ENCODE measurements at places on chromosomes 5 and 9.

DNA sequence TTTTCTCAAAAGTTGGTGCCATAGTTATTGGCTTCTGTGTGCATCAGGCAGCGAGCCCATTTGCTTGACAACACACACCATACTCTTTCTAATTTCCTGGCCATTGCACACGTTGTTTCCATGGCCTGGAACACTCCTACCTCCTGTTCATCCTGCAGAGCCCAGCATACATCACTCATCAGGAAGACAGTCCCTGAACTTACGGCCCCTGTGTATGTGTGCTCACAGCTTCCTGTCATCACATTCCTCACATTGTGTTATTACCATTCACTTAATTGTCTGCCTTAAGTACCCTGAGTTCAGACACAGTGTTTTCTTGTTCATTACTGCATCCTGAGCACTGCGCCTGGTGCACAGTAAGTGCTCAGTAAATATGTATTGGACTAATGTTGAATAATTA is 355.9 kb downstream of the PRELID2 start:
- no peak for DNase-seq

GRCh38 chr9:33794560-33794959 is 801 bp upstream of the PRSS3 start:
- no peak for DNase-seq

- no peak for DNase-seq
Observed at GRCh38 chr9:76887003-76887821, 18.7 kb downstream of the PRUNE2 start.

DNA sequence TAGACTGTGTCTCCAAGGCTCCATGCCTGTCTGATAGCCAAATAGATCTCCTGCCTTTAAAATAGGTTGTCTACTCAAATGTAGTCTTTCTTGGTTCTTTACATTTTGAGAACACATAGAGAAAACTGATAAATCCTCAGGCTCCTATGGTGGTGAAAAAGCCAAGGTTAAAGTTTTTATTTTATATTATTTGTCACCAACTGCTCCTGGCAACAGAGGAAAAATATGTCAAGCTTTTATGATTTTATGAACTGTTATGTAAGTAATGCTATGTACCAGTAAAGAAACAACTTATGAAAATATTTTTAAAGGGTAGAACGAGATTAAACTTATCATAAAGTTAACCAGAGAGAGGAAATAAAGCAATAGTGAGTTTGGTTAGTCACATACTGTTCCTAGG is 222.8 kb downstream of the NR2F1-AS1 start:
- no peak for DNase-seq

- DNase-seq, result no peak
Observed at GRCh38 chr9:112531666-112532282, 45.1 kb downstream of the KIAA1958 start.

DNA sequence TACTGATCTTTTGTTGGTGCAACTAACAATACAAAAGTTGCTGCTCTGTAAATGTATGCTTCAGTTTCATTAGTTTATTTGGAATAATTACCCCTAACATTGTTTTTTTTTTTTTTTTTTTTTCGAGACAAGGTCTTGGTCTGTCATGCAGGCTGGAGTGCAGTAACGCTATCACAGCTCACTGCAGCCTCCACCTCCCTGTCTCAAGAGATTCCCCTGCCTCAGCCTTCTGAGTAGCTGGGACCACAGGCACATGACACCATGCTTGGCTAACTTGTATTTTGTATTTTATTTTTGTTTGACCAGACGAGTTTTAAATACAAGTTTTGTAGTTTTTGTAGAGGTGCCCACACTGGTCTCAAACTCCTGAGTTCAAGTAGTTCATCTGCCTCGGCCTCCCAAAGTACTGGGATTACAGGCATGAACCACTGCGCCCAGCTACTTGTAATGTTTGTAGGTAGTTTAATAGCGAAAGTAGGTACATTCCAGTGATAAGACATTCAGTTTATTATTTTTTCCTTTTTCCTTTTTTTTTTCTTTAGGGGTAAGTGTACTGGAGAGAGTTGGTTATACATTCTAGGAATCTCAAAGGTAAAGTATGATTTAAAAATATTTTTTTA is 6.9 kb downstream of the GAPVD1 start:
- no peak for DNase-seq

DNA sequence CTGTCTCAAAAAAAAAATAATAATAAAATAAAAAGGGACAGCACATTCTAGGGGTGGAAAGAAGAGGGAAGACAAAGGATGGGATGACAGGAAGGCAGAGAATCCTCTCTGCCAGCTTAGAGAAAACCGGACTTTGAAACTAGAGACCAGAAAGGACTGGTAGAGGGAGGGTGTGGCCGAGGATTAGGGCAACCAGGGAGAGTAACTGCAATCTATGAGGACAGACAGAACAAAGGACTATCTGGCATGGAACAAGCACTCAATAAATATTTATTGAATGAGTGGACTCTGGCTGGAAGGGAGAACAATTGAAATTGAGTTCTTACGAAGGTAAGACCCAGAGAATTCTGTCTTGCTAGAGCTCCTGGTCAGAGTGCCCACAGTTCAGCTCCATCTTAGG is 2.4 kb downstream of the GBA2 start:
- DNase-seq, result peak; percentile 25

DNA sequence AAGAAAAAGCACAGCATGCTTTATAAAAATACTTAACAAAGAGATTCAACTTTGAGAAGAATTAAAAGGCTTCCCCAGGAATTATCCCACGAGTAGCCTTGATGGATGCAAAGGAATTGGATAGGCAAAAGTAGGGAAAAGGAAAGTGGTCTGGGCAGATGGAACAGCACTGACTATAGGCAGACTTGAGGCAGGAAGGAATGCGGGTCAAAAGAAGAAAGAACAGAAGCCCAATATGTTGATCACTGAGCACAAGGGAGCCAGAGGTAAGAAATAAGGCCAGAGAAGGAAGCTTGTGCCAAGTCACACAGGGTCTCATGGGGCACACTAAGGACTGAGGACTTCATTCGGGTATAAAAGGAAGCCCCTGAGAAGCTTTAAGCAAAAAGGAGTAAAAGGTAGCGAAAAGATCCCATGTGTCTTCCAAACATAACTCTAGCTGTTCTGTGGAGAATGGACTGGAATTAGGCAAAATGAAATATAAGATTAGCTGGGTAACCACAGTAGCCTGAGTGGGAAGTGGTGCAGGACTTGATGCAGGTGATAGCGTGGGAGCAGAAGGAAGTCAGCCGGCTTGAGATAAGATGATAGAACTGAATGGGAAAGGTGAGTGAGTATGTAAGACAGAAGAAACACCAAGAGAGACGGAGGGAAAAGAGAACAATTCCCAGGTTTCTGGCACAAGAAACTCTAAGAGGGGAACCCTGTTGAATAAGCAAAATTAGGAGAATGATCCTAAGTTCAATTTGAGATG is 106.6 kb downstream of the DENND1A start:
- no peak for DNase-seq

DNA sequence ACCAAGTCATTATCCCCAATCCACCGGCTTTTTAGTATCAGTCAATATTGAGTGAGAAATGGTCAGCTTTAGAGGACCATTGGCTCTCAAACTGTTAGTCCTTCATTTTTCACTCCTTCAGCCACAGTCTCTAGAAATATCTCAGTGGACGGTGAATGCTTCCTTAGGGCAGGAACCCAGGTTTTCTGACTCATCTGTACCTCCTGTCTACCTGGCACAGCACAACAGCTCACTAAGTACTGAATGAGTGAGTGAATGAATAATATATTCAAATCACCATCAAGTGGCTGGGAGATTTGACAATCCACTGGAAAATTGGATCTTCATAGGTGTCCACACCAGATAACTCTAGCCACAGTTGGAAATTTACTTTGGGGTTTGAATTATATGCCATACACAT is 609.5 kb upstream of the CLINT1 start:
- no peak for DNase-seq

- no peak for DNase-seq
Observed at GRCh38 chr5:109455598-109456096, 45.9 kb upstream of the PJA2 start.

DNA sequence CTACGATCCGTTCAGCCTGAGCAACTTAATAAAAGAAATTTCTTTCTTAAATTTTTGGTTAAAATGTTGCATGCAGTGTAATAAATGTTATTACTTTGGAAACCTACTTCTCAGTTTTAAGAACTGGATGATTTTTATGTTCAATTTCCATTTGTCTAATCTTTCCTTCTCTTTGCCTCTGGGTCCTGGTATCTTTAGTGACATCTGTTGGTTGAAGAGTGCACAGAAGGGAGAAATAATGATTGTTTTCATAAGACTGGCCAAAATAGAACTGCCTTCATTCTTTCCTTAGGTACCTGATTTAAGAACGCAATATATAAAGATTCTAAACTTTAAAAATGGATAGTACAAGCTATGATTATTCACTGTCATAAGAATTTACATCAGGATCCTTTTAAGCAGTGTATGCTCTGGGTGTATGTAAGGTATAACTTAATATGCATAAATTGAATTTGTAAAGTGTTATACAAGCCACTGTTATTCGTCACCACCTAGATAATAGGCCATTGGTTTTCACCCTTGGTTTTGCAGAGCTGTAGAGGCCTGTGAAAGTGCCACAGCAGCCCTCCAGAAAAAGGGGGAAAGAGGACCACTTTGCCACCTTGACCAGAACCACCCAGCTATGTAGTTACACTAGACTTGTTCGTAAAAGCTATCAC is 82.8 kb upstream of the TLX3 start:
- DNase-seq, result peak; percentile 38

GRCh38 chr5:2639425-2639824 is 112.1 kb downstream of the IRX2 start:
- no peak for DNase-seq

DNA sequence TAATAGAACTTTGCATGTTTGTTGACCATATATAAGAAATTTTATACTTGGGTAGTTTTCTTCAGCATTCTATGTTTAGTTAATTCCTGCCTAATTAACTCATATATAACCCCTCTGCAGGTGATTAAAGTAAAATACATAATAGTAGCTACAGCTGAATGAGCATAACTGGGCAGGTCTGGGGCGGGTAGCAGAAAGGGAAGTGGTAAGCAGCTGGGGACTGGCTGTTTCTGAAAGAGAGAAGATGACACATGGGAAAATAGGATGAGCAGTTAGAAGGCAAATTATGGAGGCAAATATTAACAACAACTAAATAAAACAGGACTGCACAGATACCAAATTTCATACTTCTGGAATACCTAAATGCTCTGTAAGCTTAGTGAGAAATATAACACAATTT is 128.1 kb downstream of the CPLANE1 start:
- DNase-seq, result no peak

DNA sequence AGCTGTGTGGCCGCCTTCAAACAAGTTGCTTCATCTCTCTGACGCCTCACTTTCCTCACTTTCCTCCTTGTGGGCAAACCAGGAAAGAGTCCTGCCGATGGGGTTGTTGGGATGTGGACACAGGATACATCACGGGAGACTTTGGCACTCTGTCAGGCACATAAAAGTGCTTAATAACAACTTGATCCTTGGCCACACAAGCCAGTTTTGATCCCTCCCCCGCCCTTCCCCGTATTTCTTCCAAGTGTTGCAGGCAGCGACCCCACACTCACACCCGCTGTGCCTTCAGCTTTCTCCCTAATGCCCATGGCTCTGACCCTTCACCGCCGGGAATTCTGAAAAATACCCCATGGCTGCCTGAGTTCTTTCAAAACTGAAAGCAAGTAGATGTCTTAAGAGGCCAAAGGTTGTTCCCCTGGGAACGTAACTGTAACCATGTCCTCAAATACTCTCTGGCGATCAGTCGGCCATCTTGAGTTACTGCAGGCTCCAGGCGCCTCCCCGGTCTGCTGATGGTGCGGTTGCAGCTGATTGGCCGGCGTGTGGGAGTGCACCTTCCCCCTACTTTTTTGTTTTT is 59.8 kb downstream of the ARHGEF37 start:
- peak; percentile 17 for DNase-seq

DNA sequence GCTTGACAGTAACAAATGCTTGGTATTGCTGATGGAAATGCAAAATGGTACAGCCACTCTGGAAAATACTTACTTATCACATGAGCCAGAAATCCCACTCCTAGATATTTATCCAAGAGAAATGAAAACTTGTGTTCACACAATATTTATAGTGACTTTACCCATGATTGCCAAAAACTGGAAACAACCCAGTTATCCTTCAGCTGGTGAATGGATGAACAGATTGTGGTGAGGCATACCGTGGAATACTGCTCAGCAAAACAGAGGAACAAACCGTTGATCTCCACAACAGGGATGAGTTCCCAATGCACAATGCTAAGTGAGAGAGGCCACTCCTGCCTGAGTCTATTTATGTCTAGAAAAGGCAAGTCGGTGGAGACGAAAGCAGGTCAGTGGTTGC is 40.5 kb upstream of the LRRC14B start:
- DNase-seq, result no peak

- no peak for DNase-seq
Observed at GRCh38 chr5:139458580-139459407, 3.7 kb downstream of the ECSCR start.

DNA sequence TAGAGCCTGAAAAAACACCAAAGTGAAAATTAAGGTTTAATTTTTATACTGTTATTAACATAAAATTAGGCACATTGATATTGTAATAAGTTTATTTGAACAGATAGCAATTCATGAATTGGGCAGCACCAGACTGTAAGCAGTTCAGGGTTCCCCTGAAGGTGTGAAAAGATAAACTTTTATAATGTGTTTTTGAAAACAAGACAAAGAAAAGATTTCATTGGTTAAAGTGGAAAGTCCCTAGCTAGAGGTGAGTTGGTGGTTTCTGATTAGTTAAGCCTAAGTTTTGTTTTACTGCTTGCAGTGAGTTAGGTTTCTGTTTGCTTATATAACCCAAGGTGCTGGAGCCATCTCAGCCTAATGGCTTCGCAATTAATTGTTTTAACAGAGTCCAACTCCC is 96.5 kb upstream of the RPS23 start:
- DNase-seq, result no peak

- DNase-seq, result no peak
Observed at GRCh38 chr5:18252559-18252958, 618.3 kb downstream of the TAF11L14 start.

- no peak for DNase-seq
Observed at GRCh38 chr5:74396913-74397622, 243.5 kb downstream of the ENC1 start.

DNA sequence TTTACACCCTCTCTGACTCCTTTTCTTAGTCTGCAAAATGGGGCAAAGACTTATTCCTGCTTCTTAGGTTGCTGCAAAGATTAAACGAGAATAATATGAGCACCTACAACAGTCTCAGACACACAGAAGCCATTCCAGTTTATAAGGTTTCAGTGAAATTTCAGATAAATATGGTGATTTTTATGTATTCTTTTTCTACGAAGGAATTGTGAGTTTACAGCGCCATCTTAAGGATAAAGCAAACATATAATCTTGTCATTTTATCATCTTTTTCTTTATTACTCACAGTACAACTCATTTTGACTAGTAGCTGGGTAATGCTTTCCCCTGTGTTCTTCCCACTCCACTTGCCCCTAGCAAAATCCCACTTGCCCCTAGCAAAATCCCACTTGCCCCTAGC is 29.2 kb upstream of the SMC5 start:
- peak; percentile 19 for DNase-seq

GRCh38 chr5:133668458-133668857 is 56.1 kb upstream of the FSTL4 start:
- no peak for DNase-seq

- DNase-seq, result no peak
Observed at GRCh38 chr5:5658226-5658625, 235.7 kb downstream of the ICE1 start.

- DNase-seq, result no peak
Observed at GRCh38 chr9:95264954-95265615, 52.4 kb downstream of the FANCC start.

GRCh38 chr9:131144201-131144600 is 18.8 kb downstream of the NUP214 start:
- DNase-seq, result no peak

- no peak for DNase-seq
Observed at GRCh38 chr9:87695523-87695922, 30.4 kb upstream of the CTSL start.

GRCh38 chr9:134968011-134968822 is 50.5 kb upstream of the FCN1 start:
- no peak for DNase-seq
